ENCODE measurements at places on chromosomes 11 and 22. TPM values are rescaled to one million over a fixed set of nuclear protein-coding genes. Genes with fewer than 3 reads are reported as not detected.

Gene TMEM218
- 18.8 TPM for total RNA-seq

Gene TREH
- not detected for total RNA-seq

Gene WNT7B
- total RNA-seq, result 1.2 TPM

Gene MLC1
- total RNA-seq, result 17.9 TPM

Gene FZD4
- 19.6 TPM for total RNA-seq

Gene CASTOR1
- 2.4 TPM for total RNA-seq

Gene PHRF1
- 30.6 TPM for total RNA-seq

Gene OR5P2
- not detected for total RNA-seq

Gene TNKS1BP1
- 20.0 TPM for total RNA-seq

Gene LIF
- total RNA-seq, result not detected

Gene SPINDOC
- 13.0 TPM for total RNA-seq

Gene NXPE2
- total RNA-seq, result 0.82 TPM

Gene TRIM48
- total RNA-seq, result not detected

Gene BIK
- not detected for total RNA-seq

Gene NRIP3
- 24.9 TPM for total RNA-seq

Gene NRXN2
- total RNA-seq, result 204 TPM

Gene GRIK4
- 3.3 TPM for total RNA-seq

Gene YPEL4
- total RNA-seq, result 5.3 TPM

Gene STARD10
- total RNA-seq, result 37.9 TPM

Gene GLYATL2
- 1.2 TPM for total RNA-seq

Gene ZNF280B
- total RNA-seq, result 4.1 TPM

Gene FOLH1
- total RNA-seq, result 4.9 TPM

Gene ACO2
- total RNA-seq, result 72.2 TPM

Gene EXPH5
- under 0.01 TPM for total RNA-seq

Gene POTEH
- total RNA-seq, result not detected

Gene ZP1
- total RNA-seq, result not detected

Gene FOLR2
- 5.7 TPM for total RNA-seq

Gene CENPM
- 3.7 TPM for total RNA-seq

Gene HBB
- total RNA-seq, result 552 TPM

Gene KMT2A
- 35.9 TPM for total RNA-seq

Gene OR51B5
- 0.82 TPM for total RNA-seq

Gene NCAM1
- 515 TPM for total RNA-seq

Gene OR5D18
- not detected for total RNA-seq

Gene IL18
- total RNA-seq, result 0.82 TPM

Gene OR51B4
- total RNA-seq, result 0.41 TPM

Gene CABP7
- total RNA-seq, result 1.6 TPM

Gene NEFH
- total RNA-seq, result 0.41 TPM

Gene UBQLN3
- total RNA-seq, result under 0.01 TPM

Gene TUB
- 83.2 TPM for total RNA-seq

Gene ARHGEF17
- 16.3 TPM for total RNA-seq

Gene ARFIP2
- total RNA-seq, result 25.3 TPM

Gene RIBC2
- total RNA-seq, result 0.41 TPM

Gene PDE3B
- 20.4 TPM for total RNA-seq

Gene PDGFB
- 2.0 TPM for total RNA-seq

Gene TECTA
- 2.0 TPM for total RNA-seq

Gene OR51E2
- total RNA-seq, result under 0.01 TPM

Gene KCNJ4
- 12.2 TPM for total RNA-seq

Gene KRTAP5-1
- not detected for total RNA-seq

Gene KCNJ5
- total RNA-seq, result 0.82 TPM

Gene KRTAP5-5
- not detected for total RNA-seq

Gene APOBEC3G
- total RNA-seq, result 0.41 TPM

Gene FBLN1
- 25.7 TPM for total RNA-seq
